ENCODE measurements at places on chromosomes 6 and 20. TPM values are rescaled to one million over a fixed set of nuclear protein-coding genes. Genes with fewer than 3 reads are reported as not detected.

The MAP7 gene
- 0.90 TPM for total RNA-seq

The CD93 gene
- total RNA-seq = 7.8 TPM

The C6orf52 gene
- total RNA-seq = not detected

The PROKR2 gene
- total RNA-seq = not detected

The PAX1 gene
- not detected for total RNA-seq

The TUBB2A gene
- total RNA-seq = 110 TPM

The MEI4 gene
- total RNA-seq = not detected

The SLC35A1 gene
- total RNA-seq = 10.8 TPM

The PLEKHG1 gene
- 6.5 TPM for total RNA-seq

The MUCL3 gene
- total RNA-seq = not detected

The KCNG1 gene
- 9.1 TPM for total RNA-seq

The PRPH2 gene
- total RNA-seq = 0.97 TPM

The DPPA5 gene
- total RNA-seq = not detected

The HCK gene
- total RNA-seq = not detected

The FOXQ1 gene
- not detected for total RNA-seq

The EYA4 gene
- total RNA-seq = 0.65 TPM

The CLPSL2 gene
- total RNA-seq = not detected

The FLRT3 gene
- 0.90 TPM for total RNA-seq

The FAM184A gene
- total RNA-seq = not detected

The ARHGAP18 gene
- total RNA-seq = 24.2 TPM

The GTPBP2 gene
- 32.7 TPM for total RNA-seq

The VGLL2 gene
- not detected for total RNA-seq

The SAMD5 gene
- 0.18 TPM for total RNA-seq

All from cardiac atrium fibroblast (primary cell).